NAMALWA (cell line): ENCODE measurements at places on chromosomes 3 and 15.
A peak's percentile ranks its signal among the peaks of the same experiment; 100 is the strongest.

GRCh38 chr3:177089110-177089509, 108.2 kb downstream of the TBL1XR1 start:
- no peak for DNase-seq

GRCh38 chr15:63715818-63716217, 117.9 kb downstream of the HERC1 start:
- no peak for DNase-seq

GRCh38 chr3:72341920-72342319, 506.3 kb downstream of the SHQ1 start:
- DNase-seq = no peak

GRCh38 chr15:66862940-66863335, 160.9 kb downstream of the SMAD6 start:
- DNase-seq = peak; percentile 92

DNA sequence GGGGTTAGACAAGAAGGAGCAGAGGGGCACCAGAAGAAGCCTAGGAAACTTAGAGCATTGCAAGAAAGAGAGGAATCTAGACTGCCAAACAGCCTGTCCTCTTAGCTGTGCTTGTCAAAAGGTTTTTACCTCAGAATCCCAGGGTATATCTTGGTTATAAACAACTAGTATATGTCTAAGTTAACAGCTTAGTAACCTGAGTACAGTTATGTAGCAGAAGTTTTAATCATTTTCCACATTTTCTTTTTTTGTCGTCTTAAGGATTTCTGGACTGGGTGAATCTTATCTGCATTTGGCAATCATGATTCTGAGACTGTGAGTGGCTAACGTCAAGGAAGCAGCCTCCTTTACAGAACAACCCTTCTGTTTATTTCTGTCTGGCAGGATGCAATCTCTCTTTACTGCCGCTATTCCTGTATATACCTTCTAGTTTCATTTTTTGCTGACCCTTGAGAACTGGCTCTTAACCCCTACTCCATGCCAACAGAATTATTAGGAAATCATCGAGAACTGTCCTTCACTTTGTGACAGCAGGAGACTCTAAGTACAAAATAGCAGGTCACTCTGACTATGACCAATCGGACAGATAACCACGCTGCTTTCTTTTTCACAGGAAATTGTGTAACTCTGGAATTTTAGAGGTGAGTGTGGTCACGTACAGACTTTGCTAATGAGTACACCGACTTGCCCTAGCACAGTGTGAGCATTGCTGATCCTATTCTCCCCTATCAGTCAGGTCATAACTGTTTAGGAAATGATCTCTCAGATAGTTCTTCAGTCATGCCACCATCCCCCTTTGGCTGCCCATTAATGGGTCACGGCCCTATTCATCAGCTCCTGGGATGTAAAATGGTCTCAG, 3.3 kb upstream of the CP start:
- DNase-seq = peak; percentile 28

GRCh38 chr3:124964387-124964786, 29.8 kb upstream of the MUC13 start:
- DNase-seq = no peak

DNA sequence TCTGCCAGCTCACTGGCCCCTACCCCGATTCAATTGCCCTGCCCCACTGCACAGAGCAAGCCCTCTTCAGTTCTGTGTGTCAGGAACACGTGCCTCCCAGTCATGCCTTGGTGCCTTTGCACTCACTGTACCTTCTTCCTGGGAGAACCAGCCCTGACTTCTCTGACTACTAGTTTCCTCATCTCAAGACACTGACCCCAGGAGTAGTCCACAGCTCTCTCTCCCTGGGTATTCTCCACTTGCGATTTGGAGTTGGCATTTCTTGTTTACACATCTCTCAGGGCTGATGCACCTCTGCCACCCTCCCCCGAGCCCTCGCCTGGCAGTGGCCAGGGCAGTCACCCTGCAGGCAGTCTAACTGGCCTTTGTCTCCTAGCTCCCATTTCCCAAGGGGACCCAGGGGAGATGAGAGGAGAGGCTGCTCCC, 5.7 kb downstream of the CISH start:
- no peak for DNase-seq

DNA sequence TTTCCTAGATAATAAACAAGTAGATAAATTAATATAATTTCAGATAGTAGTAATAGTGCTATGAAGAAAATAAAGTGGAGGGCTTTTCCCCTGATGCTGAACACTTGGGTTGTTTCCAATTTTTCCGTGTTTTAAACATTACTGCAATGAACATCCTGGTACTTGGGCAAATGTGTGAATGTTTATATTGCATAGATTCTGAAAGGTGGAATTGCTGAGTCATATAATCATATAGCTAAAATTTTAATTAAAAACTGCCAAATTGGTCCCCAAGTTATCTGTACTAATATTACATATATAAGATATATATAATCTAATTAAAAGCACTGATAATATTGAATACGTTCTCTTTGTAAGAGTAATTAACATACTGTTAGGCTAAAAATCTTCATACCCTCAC, 10.0 kb downstream of the PPP2R3A start:
- no peak for DNase-seq

GRCh38 chr15:58490086-58490887, 58.5 kb downstream of the LIPC start:
- no peak for DNase-seq

DNA sequence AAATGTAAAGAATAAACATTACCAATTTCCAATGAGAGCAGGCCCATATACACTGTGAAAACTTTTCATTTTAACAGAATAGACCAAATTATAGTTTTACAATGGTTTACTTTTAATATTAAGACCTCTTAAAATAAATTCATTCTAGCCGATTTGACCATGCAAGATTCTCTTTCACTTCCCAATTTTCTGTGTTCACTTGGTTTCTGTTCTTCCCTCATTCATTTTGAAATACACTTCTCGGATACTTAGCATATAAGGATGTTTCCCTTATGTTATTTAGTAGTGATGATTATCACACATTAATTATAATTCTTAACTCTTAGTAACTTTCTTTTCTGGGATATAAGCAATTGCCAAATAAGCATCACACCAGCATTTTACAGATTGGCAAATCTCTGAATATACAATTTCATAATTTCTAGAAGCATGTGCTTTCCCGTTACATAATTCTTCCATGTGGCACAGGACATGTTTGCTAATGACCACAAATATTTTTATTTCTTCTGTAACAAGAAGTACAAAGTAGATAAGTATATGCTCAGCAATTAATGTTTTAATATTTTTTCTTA, 13.9 kb downstream of the OR5H15 start:
- no peak for DNase-seq

DNA sequence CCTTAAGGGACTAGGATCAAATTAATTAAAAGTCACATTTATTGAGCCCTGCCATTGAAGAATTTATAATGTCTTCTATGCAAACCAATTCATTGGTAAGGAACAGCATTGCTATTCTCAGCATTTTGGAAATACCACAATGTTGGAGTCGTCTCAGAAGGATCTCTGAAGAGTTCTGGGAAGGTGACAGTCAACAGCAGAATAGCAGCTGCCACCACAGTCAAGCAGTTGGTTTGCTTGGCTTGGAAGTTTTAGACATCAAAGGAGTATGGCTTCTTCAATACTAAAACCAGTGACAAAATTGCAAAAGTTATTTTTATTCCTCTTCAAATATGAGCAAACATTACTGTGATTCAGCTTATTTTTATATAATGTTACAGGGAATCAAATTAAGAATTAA, 167.9 kb downstream of the CNTN4 start:
- no peak for DNase-seq

DNA sequence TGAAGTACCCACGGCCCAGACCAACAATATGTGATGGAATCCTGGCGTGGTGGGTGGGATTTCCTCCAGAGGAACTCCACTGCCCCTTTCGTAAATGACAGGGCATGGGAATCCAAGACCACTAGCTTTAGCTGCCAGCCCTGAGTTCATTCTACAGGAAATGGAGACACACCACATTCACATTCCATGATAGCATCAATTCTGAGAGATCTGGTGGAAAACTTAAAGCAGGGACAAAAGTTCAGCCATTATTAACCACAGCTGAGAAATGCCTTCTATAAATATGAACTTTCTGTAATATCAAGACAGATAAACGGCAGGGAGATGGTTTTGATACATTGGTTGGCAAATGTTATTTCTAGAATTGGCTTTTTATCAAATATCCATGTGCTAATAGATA, 98.2 kb downstream of the FBN1 start:
- no peak for DNase-seq

DNA sequence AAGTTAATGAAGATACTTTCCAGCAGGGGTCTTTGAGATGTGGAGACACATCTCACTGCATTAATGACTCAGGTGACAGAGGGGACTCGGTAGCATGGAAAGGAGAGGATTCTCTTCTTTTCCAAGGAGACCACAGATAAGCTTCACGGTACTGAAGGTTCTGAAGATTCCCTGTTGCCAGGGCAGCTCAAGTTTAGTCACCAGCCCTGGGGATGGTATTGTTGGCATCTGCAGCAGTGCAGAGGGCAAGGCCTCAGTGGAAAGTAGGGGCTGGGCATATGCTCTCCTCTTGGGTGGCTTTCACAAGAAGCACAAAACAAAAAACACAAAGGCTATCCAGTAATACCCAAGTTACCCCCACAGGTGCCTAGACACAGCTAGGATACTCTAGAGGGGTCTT, 38.0 kb upstream of the MRPL3 start:
- DNase-seq = no peak

DNA sequence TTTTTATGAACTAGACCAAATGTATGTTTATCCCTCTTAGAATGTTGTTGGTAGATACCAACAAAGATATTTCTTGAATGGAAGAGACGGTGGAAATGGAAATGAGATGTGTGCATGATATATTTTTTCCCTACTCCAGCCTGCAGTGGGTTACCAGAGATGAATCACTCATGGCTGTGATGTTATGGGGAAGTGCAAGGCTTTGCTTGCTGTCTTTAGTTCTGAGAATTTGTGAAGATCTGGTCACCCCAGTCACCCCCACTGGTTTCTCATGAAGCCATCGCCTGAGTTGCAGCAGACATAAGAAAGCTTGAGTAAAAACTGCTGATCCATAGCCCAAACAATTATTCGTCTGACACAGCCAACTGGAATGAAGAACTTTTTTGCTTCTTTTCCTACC, 78.1 kb upstream of the EOMES start:
- DNase-seq = no peak

DNA sequence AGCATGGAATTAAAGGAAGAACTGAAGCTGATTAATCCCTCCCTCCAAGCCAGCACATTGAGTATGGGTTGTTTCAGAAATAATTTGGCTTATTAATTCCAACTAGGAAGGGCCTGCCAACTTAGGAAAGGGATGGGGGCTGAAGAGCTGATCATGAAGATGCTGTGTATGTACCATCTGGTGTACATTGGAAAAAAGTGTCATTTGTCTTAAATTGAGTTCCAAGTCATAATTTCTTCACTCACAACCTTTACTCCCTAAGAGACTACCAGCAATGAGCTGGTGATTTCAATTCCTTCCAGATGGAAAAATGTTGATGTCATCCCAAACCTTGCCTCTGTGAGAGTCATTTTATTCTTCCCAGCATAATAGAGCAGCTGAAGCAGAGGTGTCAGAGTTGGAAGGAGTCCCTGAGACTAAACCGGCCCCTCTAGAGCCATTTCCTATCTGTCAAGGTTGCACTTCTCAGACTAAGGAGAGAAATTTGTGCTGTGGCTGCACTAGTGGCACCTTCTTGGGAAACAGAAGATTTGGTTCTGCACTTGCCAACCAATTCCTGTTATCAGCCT, 79.4 kb downstream of the GTPBP8 start:
- no peak for DNase-seq

DNA sequence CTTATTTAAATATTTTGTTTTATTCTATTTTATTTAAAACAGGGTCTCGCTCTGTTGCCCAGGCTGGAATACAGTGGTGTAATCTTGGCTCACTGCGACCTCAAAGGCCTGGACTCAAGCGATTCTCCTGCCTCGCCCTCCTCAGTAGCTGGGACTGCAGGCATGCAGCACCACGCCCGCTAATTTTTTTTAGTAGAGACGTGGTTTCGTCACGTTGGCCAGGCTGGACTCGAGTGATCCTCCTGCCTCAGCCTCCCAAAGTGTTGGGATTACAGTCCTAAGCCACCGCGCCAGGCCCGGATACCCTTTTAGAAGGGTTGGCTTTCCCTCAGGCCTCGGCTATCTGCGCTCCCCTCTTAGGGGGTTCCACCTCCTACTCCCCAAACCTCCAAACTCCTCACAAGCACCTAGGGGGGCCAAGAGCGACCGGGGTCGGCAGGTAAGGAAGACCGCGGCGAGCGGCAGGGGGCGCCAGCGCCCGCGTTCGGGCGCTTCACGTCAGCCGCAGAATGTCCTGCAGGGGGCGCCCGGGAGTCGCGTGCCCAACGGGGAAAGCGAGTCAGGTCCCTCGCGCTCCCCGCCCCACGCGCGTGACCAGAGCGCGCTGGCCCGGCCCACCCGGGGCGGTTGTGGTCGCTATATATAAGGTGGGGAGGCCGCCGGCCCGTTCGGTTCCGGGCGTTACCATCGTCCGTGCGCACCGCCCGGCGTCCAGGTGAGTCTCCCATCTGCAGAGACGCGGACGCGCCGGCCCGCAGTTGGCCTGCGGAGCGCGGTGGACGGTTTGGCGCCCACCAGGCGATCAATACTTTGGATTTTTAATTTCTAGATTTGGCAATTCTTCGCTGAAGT, 51.8 kb upstream of the GATM start:
- DNase-seq = peak; percentile 45

- DNase-seq = no peak
These were observed 111.3 kb downstream of the GBE1 start for GRCh38 chr3:81650187-81650586.

DNA sequence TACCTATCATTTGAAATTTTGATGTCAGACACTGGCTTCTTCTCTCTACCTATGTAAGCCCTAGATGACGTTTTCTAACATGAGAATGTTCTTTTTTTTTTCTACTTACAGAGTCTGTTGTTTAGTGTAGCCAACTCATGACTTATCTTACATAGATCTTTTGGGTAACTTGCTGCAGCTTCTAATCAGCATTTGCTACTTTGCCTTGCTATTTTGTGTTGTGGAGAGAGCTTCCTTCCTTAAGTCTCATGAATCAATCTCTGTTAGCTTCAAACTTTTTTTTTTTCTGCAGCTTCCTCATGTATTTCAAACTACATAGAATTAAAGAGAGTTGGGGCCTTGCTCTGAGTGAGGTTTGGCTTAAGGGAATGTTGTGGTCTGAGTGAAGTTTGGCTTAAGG, 568.7 kb upstream of the BCHE start:
- no peak for DNase-seq

- DNase-seq = no peak
These were observed 62.2 kb downstream of the CDC25A start for GRCh38 chr3:48125886-48126622.

GRCh38 chr3:164306042-164306441, 772.3 kb downstream of the SI start:
- DNase-seq = no peak

DNA sequence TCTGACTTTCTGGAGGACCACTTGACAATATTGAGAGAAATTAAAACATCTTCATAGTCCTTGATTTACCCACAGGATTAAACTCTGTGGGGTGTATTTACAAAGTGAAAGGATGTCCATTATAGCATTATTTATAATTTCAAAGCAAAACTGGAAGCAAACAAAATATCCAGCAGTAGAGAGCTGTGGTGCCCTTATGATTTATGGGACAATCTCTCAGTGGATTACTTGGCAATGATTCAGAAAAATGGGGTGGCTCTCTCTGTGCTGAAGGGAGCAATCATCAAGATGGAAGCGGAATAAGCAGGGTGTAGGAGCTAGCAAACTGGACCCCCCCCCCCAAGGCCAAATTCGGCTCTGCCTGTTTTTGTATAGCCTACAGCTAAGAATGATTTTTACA, 9.0 kb downstream of the PPCDC start:
- DNase-seq = no peak
